Motor neuron (in vitro differentiated cells): ENCODE measurements at places on chromosomes 2 and 18. TPM values are rescaled to one million over a fixed set of nuclear protein-coding genes. Genes with fewer than 3 reads are reported as not detected.

ST6GAL2 gene
- 10.0 and 10.6 TPM in 2 replicates for total RNA-seq

CAPN14 gene
- total RNA-seq: 0.36 and 0.65 TPM in 2 replicates

IL1RL2 gene
- total RNA-seq: not detected in 2 replicates

VSNL1 gene
- 0.27 and 0.93 TPM in 2 replicates for total RNA-seq

ALK gene
- total RNA-seq: 0.30 and 0.91 TPM in 2 replicates

FBLN7 gene
- total RNA-seq: 1.1 TPM in 2 replicates

MYO3B gene
- total RNA-seq: 0.73 and 1.1 TPM in 2 replicates

UGT1A4 gene
- total RNA-seq: not detected in 2 replicates

DPY30 gene
- 94.9 and 117 TPM in 2 replicates for total RNA-seq

STARD6 gene
- 0.05 and 0.31 TPM in 2 replicates for total RNA-seq

BOLL gene
- 0.29 TPM in 1 of 2 replicates, not detected in the other for total RNA-seq

DOK6 gene
- 4.8 and 11.9 TPM in 2 replicates for total RNA-seq

PPP4R3B gene
- total RNA-seq: 52.2 and 54.8 TPM in 2 replicates

ABCB11 gene
- total RNA-seq: 0.66 TPM in 1 of 2 replicates, not detected in the other

CCDC102B gene
- total RNA-seq: 7.7 and 12.0 TPM in 2 replicates

POTEI gene
- 0.11 and 0.21 TPM in 2 replicates for total RNA-seq

CDK15 gene
- total RNA-seq: 0.10 TPM in 1 of 2 replicates, not detected in the other

CENPA gene
- 0.78 and 1.8 TPM in 2 replicates for total RNA-seq

PTPN18 gene
- 26.9 and 34.2 TPM in 2 replicates for total RNA-seq

VIT gene
- 0.09 TPM in 1 of 2 replicates, not detected in the other for total RNA-seq

CDH2 gene
- total RNA-seq: 84.2 and 84.3 TPM in 2 replicates

TRAF3IP1 gene
- 16.6 and 24.5 TPM in 2 replicates for total RNA-seq

CIDEA gene
- not detected in 2 replicates for total RNA-seq

TWSG1 gene
- total RNA-seq: 37.5 and 64.0 TPM in 2 replicates

CNOT9 gene
- total RNA-seq: 39.0 and 39.3 TPM in 2 replicates

LCT gene
- 0.09 and 0.16 TPM in 2 replicates for total RNA-seq

ANKRD44 gene
- 25.1 and 30.6 TPM in 2 replicates for total RNA-seq

SLC4A3 gene
- total RNA-seq: 1.7 and 2.1 TPM in 2 replicates

C1QL2 gene
- 0.14 and 0.22 TPM in 2 replicates for total RNA-seq

UPP2 gene
- 0.15 TPM in 1 of 2 replicates, not detected in the other for total RNA-seq

ALKAL2 gene
- total RNA-seq: 1.2 and 1.9 TPM in 2 replicates

CXCR1 gene
- 0.17 TPM in 1 of 2 replicates, not detected in the other for total RNA-seq

IGFBP2 gene
- total RNA-seq: 576 and 615 TPM in 2 replicates

TACR1 gene
- 2.3 and 3.7 TPM in 2 replicates for total RNA-seq

OXER1 gene
- total RNA-seq: 0.37 and 0.41 TPM in 2 replicates

SNTG2 gene
- total RNA-seq: 0.21 TPM in 1 of 2 replicates, not detected in the other

TBR1 gene
- total RNA-seq: 0.05 and 0.25 TPM in 2 replicates

AQP12B gene
- total RNA-seq: 0.49 and 0.52 TPM in 2 replicates

IMP4 gene
- 91.3 and 91.8 TPM in 2 replicates for total RNA-seq

SPC25 gene
- 17.0 and 17.5 TPM in 2 replicates for total RNA-seq

RNF25 gene
- total RNA-seq: 27.1 and 31.9 TPM in 2 replicates

GPC1 gene
- total RNA-seq: 44.1 and 52.2 TPM in 2 replicates

C2orf68 gene
- 12.8 and 20.1 TPM in 2 replicates for total RNA-seq

DLGAP1 gene
- 9.7 and 10.3 TPM in 2 replicates for total RNA-seq

PSTPIP2 gene
- 2.2 and 3.2 TPM in 2 replicates for total RNA-seq

NT5DC4 gene
- total RNA-seq: 1.8 TPM in 1 of 2 replicates, not detected in the other

LIMS4 gene
- total RNA-seq: 0.58 and 0.77 TPM in 2 replicates

POMC gene
- not detected in 2 replicates for total RNA-seq

BCL2 gene
- total RNA-seq: 29.2 and 34.3 TPM in 2 replicates

OTX1 gene
- total RNA-seq: 3.2 and 3.6 TPM in 2 replicates

SMARCAL1 gene
- 14.3 and 17.0 TPM in 2 replicates for total RNA-seq

SF3B6 gene
- 221 and 241 TPM in 2 replicates for total RNA-seq
